ENCODE measurements at places on chromosomes 2 and 18. TPM values are rescaled to one million over a fixed set of nuclear protein-coding genes. Genes with fewer than 3 reads are reported as not detected.
A peak's percentile ranks its signal among the peaks of the same experiment; 100 is the strongest.

DNA sequence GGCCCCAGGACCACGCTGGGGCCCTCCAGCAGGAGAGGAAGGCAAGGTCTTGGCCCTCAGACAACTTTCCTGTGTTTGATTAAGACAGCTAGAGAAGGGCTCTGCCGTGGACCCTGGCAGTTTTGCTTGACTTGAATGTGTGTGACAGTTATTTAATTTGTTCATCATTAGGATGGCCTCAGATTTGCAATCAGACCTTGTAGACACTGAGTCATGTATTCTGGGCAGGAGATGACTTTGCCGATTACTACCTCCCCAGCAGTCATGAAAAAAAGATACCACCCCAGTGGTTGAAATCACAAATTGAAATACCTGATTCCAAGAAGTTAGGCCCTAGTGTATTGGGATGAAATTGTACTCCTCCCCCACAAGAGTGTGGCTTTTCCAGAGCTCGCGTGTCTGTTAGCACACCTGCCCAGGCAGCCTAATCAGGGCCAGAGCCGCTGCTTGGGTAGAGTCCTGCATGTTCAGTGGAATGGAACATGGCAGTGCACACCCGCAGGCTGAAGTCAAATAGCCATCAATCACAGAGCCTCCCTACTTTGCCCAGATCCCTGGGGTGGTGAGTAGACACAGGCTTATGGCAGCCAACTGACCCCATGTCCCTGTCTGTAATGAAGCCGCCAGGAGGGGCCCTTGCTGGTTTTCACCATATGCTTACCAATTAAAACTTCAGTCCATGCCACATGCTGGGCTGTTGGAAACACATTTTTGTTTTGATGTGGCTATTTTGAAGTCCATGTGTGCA lies 122.5 kb downstream of the TPGS2 start:
- peaks cover 6% of the 10 kb centered on the region for H3K27me3 ChIP-seq
- no peak overlapping the region for H3K27ac ChIP-seq
- no peak overlapping the region for H3K4me3 ChIP-seq

GRCh38 chr2:16438613-16439321 lies 226.9 kb downstream of the CYRIA start:
- H3K4me3 ChIP-seq: no peak overlapping the region
- no peaks in the 10 kb centered on the region for H3K36me3 ChIP-seq
- no peaks in the 10 kb centered on the region for H3K4me1 ChIP-seq
- no peak overlapping the region for H3K27ac ChIP-seq
- H3K27me3 ChIP-seq: peaks cover 30% of the 10 kb centered on the region

Gene PSME4
- total RNA-seq: 39.5 TPM

DNA sequence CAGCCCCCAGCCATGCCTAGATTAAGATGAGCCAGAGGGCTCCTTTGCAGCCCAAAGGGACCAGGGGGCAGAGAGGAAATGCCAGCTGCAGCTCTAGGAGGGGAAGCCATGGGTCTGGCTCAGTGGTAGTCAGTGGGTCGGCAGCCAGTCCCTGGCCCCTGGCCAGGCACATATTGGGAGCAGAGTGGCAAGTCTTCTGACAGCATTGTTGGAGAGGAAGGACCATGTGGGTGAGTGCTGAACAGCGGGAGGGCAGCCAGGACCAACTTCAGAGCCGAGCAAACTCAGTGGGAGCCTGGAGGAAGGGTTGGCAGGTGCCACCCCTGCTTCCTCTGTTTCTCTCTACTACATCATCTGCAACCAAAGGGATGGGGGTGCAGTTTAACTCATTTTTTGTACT lies 140.5 kb upstream of the PELI1 start:
- no peak for DNase-seq
- H3K27me3 ChIP-seq: no peaks in the 10 kb centered on the region
- H3K36me3 ChIP-seq: no peaks in the 10 kb centered on the region

- H3K36me3 ChIP-seq: peaks cover 3% of the 10 kb centered on the region
- DNase-seq: no peak
- H3K4me3 ChIP-seq: no peak overlapping the region
- peaks cover 26% of the 10 kb centered on the region for H3K4me1 ChIP-seq
- no peak overlapping the region for H3K27ac ChIP-seq
Measured at GRCh38 chr2:85801871-85802270, 48.1 kb downstream of the ATOH8 start.

DNA sequence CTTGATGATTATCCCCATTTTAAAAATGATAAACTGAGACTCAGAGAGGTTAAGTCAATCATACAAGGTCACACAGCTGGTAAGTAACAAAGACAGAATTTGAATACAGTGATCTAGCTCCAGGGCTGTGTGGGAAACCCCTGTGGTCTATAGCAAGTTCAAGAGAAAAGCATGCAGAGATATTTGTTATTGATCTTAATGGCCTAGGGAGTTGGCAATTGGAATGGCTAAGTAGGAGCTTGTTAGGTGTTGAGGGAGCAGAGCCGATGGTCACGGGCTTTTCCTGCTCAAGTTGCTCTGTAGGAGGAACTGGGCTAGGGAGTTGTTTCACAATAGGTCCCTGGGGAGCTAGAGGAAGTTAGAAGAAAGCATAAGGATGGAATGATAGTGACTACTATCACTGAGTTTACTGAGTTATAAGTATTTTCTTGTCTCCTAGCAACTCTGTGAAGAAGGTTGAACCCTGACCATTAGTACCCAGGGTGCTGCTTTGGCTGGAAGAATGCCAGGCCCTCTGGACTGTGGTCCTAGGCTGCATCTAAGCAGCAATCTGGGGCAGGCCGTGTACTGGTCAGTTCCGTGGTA lies 30.0 kb downstream of the RNF125 start:
- H3K4me3 ChIP-seq: peak overlapping the region; percentile 51
- H3K36me3 ChIP-seq: peaks cover 9% of the 10 kb centered on the region
- H3K27ac ChIP-seq: peak overlapping the region; percentile 99
- DNase-seq: no peak
- H3K4me1 ChIP-seq: peaks cover 51% of the 10 kb centered on the region
- no peaks in the 10 kb centered on the region for H3K27me3 ChIP-seq

DNA sequence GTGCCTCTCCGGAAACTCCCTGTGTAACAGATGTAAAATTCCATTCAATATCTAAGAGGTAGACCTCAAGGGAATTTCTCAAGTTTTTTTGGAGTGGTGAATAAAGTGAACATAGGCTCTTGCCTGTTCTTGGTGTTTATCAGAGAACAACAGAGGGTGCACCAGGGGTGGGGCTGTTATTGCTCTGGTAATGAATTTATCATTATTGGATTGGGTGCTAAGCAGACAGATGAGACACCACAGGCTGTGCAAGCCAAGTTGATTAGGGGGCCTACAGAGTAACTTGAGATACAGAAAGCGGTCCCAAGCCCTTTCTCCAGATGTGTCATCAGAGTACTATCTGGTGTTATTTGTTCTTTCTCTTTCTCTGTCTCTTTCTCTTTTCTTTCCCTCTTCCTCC lies 286.3 kb downstream of the OSR1 start:
- H3K27me3 ChIP-seq: no peaks in the 10 kb centered on the region
- no peaks in the 10 kb centered on the region for H3K4me1 ChIP-seq
- peaks cover 1% of the 10 kb centered on the region for H3K36me3 ChIP-seq
- no peak overlapping the region for H3K27ac ChIP-seq

Gene CFAP221
- not detected for total RNA-seq

DNA sequence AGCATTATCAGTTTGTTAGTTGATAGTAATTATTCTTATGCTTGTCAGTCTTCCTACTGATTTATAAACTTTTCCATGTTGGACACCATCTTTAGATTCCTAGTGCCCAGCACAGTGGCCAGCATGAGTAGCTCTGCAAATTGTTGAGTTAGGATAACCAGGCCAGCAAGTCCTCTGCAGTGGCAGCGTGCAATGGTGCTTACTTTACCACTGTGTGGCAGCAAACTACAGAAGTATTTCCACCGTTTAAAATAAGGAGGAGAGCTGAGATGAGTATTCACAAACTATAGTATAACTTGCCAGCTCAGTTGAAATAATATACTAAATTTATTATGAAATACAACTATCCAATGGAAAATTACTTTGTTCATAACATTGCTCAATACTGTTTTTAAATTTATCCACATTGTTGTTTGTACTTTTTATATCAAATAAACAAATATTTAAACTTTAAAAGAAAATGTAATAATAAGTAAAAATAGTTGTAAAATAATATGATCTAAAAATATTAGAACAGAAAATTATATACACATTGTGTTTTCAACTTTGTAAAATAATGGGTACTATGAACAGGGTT lies 9.3 kb upstream of the THADA start:
- H3K4me3 ChIP-seq: no peak overlapping the region
- H3K4me1 ChIP-seq: peaks cover 15% of the 10 kb centered on the region
- H3K27me3 ChIP-seq: no peaks in the 10 kb centered on the region
- no peak overlapping the region for H3K27ac ChIP-seq
- peak; percentile 41 for DNase-seq
- H3K36me3 ChIP-seq: no peaks in the 10 kb centered on the region

Gene BCL2
- 133 TPM for total RNA-seq

Gene R3HDM1
- total RNA-seq: 47.7 TPM

Gene SCN1A
- not detected for total RNA-seq

Gene MAL
- 92.6 TPM for total RNA-seq

GRCh38 chr2:144943293-144943941 lies 423.5 kb upstream of the ZEB2 start:
- no peak for DNase-seq
- H3K27ac ChIP-seq: no peak overlapping the region
- H3K4me1 ChIP-seq: no peaks in the 10 kb centered on the region
- no peaks in the 10 kb centered on the region for H3K27me3 ChIP-seq

DNA sequence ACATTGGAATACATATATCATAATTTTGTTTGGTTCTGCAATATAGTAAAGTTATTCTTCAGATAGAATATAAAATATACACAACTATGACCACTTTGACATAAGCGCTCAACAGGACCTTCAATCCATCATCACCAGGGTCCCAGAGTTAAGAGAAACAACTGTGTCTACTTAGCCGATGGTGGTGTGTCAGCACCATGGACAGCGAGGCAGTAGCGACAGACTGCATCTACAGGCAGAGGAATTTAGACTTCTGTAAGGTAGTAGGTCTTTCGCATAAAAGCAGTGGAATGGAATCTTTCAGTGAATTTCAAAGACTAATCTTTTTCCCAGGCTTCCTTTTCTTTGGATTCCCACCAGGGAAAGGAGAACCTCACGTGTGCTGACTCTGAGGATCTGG lies 20.5 kb upstream of the LRPPRC start:
- H3K36me3 ChIP-seq: no peaks in the 10 kb centered on the region
- DNase-seq: peak; percentile 18
- no peak overlapping the region for H3K27ac ChIP-seq

Gene RFX8
- 1.4 TPM for total RNA-seq

GRCh38 chr2:143704451-143705106 lies 575.4 kb downstream of the ARHGAP15 start:
- peaks cover 44% of the 10 kb centered on the region for H3K4me1 ChIP-seq
- H3K36me3 ChIP-seq: peaks cover 46% of the 10 kb centered on the region
- peak; percentile 7 for DNase-seq
- no peaks in the 10 kb centered on the region for H3K27me3 ChIP-seq

DNA sequence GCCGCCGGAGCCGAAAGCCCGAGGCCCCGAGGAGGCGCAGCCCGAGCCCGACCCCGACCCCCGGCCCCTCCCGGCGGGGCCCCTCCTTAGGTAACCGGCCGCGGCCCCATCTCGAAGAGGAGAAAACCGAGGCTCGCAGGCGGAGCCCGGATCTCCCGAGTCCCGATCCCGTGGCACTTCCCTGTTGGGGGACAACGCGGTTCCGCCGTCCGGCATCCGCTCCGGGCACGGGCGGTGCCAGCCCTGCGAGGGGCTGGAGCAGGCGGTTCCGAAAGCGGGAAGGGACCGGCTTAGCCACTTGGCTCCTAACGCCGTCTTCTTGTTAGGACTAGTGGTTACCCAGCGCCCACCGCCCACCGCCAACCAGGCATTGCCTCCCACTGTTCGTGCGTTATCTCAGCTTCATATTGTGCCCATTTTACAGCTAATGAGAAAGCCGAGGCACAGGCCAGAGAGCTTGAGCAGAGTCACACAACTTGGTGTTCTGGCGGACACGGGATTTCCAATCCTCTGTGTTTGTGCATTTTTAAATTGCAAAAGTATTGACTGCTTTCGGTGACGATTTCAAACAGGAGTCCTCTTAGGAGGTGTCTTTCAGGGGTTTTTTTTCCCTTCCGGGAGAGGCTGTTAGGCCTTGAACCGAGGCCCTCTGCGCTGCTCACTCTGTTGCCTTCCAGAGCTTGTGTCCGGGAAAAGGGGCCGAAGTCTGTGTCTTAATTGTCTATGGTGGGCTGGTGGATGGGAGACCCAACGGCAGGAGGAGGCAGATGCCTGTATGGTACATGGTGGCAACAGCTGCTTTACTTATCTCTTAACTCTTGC lies 562 bp downstream of the CENPA start:
- peak overlapping the region; percentile 83 for H3K4me3 ChIP-seq
- peaks cover 16% of the 10 kb centered on the region for H3K36me3 ChIP-seq

Gene DAW1
- not detected for total RNA-seq

Gene ZDBF2
- 19.8 TPM for total RNA-seq

DNA sequence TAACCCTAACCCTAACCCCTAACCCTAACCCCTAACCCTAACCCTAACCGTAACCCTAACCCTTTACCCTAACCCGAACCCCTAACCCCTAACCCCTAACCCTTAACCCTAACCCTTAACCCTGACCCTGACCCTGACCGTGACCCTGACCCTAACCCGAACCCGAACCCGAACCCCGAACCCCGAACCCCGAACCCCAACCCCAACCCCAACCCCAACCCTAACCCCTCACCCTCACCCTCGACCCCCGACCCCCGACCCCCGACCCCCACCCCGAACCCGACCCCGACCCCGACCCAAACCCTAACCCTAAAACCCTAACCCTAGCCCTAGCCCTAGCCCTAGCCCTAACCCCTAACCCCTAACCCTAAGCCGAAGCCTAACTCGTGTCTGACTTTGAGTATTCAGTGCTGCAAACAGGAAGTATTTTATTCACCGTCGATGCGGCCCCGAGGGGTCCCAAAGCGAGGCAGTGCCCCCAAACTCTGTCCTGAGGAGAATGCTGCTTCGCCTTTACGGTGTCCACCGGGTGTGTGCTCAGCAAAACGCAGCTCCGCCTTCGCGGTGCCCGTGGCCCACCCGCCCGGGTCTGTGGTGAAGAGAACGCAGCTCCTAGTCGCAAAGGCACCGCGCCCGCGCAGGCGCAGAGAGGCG lies 36.0 kb downstream of the FAM110C start:
- H3K4me1 ChIP-seq: no peaks in the 10 kb centered on the region
- H3K27ac ChIP-seq: no peak overlapping the region
- no peak overlapping the region for H3K4me3 ChIP-seq
- peaks cover 14% of the 10 kb centered on the region for H3K27me3 ChIP-seq
- no peaks in the 10 kb centered on the region for H3K36me3 ChIP-seq

GRCh38 chr2:45004562-45005191 lies 4.6 kb downstream of the SIX2 start:
- no peak for DNase-seq
- no peaks in the 10 kb centered on the region for H3K36me3 ChIP-seq
- H3K27ac ChIP-seq: no peak overlapping the region
- peaks cover 87% of the 10 kb centered on the region for H3K27me3 ChIP-seq

Gene IL1R1
- 14.3 TPM for total RNA-seq

Gene ACTG2
- total RNA-seq: not detected

DNA sequence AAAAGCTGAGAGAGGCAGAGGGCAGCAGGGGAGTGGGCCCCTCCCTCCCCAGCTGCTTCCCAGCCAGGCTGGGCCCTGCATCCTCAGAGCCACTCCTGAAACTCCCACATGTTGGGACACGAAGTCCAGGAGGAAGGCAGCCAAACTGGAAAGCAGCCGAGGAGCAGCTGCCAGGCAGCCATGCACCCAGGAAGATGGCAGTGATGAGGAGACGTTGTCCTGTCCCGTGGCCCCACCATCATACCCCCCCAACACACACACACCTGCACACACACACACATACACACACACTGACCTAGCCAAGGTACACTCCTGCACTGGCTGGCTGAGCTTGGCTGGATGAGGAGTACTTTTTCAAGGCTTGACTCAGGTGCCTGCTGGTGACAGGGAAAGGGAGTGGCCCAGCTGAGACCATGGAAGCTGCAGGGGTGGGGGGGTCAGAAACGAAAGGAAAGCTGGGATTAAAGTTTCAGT lies 106.0 kb downstream of the CYP26B1 start:
- peaks cover 5% of the 10 kb centered on the region for H3K36me3 ChIP-seq
- H3K4me3 ChIP-seq: no peak overlapping the region
